ENCODE measurements at places on chromosomes 5 and 9. TPM values are rescaled to one million over a fixed set of nuclear protein-coding genes. Genes with fewer than 3 reads are reported as not detected.

DNA sequence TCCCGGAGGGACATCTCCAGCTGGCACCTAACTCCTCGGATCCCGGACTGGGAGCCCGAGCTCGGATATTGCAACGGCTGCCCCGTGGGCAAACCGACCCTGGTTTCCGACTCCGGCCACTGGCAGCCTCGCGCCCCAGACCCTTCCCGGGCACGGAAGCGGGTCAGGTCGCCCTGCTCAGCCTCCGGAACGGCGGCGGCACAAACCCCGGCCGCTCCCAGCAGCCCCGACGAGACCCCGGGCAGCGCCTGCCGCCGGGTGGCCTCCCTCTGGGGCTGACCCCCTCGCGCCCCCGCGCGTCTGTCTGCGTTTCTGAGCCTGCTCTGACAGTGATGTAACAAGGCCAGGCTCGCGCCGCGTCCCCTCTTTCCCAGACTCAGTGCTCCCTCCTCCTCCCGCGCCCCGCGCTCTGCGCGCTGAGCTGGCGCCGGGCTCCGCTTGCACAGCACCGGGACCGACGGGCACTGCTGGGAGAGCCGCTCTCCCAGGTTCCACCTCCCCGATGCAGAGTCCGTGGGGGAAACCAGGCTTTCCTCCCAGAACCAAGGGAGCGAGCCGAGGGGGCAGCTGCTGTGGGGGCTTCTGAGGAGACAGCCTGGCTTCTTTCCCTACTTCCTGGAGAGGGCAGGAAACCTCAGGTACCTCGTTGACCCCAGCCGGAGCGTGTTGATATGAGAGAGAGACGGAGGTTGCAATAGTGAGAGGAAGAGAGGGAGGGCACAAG, at the start of gene TMEM215:
TSS of gene TMEM215 (plus strand) at position 373 of the 724 bp plus-strand sequence. CDS start 644 bp downstream, outside the sequence.
- H3K4me1 ChIP-seq = peaks cover 9% of the 10 kb centered on the region
- peak within 1 kb of the TSS; percentile 39 for H3K4me3 ChIP-seq
- peaks cover 90% of the 10 kb centered on the region for H3K27me3 ChIP-seq
- no peak within 1 kb of the TSS for H3K27ac ChIP-seq

GRCh38 chr9:108967916-108968315, 33.7 kb downstream of the ABITRAM start:
- peaks cover 13% of the 10 kb centered on the region for H3K36me3 ChIP-seq
- peaks cover 56% of the 10 kb centered on the region for H3K4me1 ChIP-seq
- peak; percentile 26 for DNase-seq
- no peaks in the 10 kb centered on the region for H3K27me3 ChIP-seq

GRCh38 chr9:124870723-124871122, 8.8 kb downstream of the ARPC5L start:
- no peaks in the 10 kb centered on the region for H3K27me3 ChIP-seq
- H3K4me1 ChIP-seq = peaks cover 73% of the 10 kb centered on the region
- peaks cover 23% of the 10 kb centered on the region for H3K36me3 ChIP-seq

ANKS6 gene
- total RNA-seq = 4.8 TPM

DNA sequence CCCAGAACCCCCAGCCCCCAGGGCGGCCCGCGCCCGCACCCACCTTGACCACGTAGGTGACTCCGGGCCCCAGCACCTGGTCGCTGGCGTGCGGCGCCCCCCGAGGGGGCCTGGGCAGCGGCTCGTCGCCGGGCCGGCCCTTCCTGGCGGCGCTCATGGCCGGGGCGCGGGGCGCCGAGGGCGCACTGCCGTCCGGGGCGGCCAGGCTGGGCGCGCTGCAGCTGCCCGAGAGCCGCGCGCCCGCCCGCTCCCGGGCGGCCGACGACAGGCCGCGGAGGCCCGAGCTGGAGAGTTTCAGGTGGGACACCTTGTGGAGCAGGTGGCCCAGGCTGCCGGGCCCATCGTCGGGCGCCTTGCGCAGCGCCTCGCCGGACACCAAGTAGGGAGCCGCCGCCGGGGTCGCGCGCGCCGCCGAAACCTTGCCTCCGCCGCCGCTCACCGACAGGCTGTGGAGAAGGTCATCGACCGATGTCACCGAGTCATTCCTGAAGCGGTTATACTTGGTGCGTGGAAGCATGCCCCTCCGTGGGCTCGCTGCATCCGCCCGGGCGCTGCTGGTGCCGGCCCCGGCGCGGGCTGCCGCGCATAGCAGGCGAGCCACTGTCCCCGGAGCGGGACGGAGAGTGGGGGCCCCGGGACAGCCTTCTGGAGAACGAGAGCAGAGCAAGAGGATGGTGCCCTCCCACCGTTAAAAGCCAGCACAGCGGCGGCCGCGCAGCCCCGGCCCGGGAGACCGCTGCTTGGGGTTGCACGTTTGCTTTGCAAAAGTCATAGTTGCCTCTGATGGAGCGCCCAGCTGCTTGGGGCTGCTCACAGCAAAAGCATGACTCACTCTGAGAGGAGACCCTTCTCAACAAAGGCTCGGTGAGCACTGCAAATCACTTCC, at the start of gene SHC3:
TSS of gene SHC3 (minus strand) at position 875 of the 886 bp plus-strand sequence. CDS start at position 517, 358 bp downstream.
- peaks cover 56% of the 10 kb centered on the region for H3K27me3 ChIP-seq
- peak within 1 kb of the TSS; percentile 87 for H3K27ac ChIP-seq
- peaks cover 43% of the 10 kb centered on the region for H3K4me1 ChIP-seq
- H3K4me3 ChIP-seq = peak within 1 kb of the TSS; percentile 67
- no peak for DNase-seq
- H3K36me3 ChIP-seq = no peaks in the 10 kb centered on the region

FAM240B gene
- total RNA-seq = not detected

TXNDC8 gene
- not detected for total RNA-seq

DNA sequence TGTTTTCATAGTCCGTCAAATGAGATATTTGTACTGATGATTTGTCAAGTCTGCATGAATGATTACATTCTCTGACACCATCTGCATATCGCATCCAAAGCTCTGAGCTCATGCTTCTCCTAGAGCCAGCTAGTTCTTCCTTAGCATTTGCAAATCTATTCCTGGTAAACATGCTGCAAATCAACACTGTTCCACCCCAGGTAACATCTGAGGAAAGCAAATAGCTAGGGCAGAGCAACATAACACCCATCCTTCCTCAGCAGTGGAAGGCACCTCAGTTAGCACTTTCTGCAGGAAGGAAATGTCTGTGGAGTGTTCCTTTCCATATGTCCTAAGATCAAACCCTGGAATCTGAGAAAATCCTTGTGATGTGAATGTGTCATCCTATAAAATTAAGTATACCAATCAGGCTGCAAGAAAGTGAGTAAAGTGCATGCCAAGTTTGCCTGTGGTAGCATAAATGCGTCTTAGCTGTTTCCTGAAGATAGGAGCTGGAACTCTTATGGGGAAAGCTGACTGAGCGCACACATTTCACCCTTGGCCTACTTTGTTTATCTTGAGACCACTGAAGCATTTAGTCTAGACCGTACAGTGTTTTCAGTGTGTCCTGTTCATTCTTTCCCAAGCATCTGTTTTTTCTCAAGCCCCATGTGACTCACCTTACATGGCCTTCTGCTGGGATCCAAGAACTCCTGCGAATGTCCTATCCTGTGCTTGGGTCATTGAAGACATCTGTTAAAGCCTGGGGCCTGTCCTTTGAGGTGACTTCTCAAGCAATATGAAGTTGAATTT, 50.9 kb upstream of the STARD4 start:
- H3K27ac ChIP-seq = peak overlapping the region; percentile 24
- H3K4me3 ChIP-seq = no peak overlapping the region
- H3K27me3 ChIP-seq = no peaks in the 10 kb centered on the region
- no peak for DNase-seq
- H3K4me1 ChIP-seq = peaks cover 20% of the 10 kb centered on the region
- H3K36me3 ChIP-seq = no peaks in the 10 kb centered on the region

COL27A1 gene
- total RNA-seq = 6.4 TPM

RASEF gene
- total RNA-seq = 0.05 TPM

TLX3 gene
- not detected for total RNA-seq

- H3K27ac ChIP-seq = no peak overlapping the region
- H3K36me3 ChIP-seq = no peaks in the 10 kb centered on the region
- H3K27me3 ChIP-seq = no peaks in the 10 kb centered on the region
- DNase-seq = no peak
Measured at GRCh38 chr5:19853616-19854240, 134.3 kb downstream of the CDH18 start.

GRCh38 chr5:53569453-53569852, 9.0 kb downstream of the NDUFS4 start:
- no peak for DNase-seq
- peaks cover 65% of the 10 kb centered on the region for H3K4me1 ChIP-seq
- H3K27ac ChIP-seq = no peak overlapping the region
- no peaks in the 10 kb centered on the region for H3K36me3 ChIP-seq
